ENCODE measurements at places on chromosomes 5 and 9.

DNA sequence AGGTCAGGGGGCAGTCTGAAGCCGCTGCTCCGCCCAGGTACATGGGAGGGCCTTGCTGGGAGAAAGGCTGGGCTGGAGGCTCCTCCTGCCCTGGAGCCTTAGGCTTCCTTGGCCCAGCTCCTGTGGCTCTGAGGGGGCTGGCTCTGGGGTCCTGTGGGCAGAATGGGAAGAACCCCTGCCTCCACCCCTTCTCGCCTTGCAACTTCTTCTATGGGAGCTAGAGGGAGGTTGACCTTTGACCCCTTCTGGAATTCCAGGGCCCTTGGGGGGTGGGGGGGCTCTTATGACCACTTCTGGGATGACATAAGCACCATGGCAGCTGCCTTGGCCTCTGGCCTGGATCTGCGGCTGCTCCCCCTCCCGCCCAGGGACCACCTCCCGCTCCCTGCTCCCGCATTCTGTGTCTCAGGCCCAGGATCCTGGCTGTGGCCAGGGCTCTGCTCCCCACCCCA lies 32.2 kb downstream of the IER5L start:
- DNase-seq, result no peak

DNA sequence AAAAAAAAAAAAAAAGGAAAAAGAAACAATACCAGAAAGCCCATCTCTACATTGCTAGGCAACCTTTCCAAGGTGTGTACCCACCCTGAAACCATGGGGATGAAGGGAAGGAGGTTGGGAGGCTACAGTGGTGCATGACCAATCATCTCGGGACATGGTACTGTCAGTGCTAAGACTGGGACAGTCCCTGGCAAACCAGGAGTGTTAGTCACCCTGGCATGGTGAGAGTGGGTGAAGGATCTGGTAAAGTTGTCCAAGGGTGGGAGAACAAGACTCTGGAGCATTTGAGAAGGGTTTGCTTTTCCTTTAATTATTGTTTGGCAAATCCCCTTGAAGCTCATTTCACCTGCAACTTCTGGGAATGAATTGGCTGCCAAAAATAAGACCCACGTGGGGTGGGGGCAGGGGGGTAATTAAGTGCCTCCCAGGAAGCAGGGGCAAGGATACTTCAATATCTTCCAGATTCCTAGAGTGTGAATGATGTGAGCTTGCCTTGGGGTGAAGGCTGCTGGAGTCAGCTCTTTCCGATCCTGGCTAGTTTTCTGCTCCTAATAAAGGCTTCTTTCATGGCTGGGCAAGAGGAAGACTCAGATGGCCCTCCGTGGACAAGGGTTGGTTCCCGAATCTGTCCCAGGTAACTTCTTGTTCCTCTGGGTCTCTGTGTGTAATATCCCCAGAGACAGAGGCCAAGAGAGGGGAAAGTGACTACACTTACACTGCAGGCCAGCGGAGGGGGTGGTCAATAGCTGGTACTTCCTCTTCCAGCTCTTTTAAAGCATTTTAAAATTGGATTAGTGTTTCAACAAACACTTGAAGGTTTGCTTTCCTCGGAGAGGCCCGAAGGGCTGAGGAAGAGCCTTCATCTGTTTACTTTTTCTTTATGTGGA lies 61.6 kb upstream of the SPRY4 start:
- no peak for DNase-seq

DNA sequence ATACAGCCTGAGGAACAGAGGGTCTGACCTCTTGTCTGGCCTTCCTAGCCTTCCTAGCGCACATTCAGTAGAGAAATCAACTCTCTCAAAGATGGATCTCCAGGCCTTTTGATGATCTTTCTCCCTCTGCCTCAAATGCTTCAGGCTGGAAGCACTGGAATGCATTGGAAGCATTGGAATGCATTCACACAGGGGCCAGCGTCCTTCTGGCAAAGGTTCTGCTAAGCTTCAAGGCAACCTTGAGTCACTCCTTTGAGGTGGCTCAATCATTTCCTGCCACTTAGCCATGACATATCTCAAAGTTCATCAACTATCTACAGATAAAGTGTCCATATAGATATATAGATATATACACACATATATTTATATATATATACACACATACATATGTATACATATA lies 42.9 kb downstream of the OR2K2 start:
- no peak for DNase-seq

DNA sequence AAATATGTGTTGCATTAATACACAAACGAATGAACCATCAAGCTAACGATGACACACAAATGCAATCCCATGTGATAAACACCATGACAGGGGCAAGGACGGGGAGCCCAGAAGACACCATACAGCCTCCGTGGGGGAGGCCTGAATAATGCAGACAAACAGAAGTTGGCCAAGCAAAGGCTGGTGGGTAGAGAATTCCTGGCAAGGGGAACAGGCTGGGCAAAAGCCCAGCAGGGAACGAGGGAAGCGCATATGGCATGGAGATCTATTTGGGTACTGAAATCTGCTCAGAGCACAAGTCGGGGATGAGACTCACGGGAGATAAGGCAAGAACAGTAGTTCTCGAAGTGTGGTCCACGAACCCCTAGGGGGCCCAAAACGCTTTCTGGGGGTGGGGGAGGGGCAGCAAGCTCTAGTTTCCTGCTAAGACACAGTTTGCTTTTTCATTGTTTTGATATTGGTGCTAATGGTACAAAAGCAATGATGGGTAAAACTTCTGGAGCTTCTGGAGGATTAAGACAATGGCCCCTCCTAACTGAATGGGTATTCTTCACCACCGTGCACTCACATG lies 42.9 kb upstream of the FBXW11 start:
- no peak for DNase-seq

Data from esophagus squamous epithelium (tissue), 5 donors.